Stimulated activated CD4-positive, alpha-beta T cell treated with anti-CD3 and anti-CD28 coated beads, Interleukin-12 subunit alpha, Interleukin-12 subunit beta, amount 100 ng/mL, for 48 hours (primary cell): ENCODE measurements at places on chromosomes 2 and 18.

DNA sequence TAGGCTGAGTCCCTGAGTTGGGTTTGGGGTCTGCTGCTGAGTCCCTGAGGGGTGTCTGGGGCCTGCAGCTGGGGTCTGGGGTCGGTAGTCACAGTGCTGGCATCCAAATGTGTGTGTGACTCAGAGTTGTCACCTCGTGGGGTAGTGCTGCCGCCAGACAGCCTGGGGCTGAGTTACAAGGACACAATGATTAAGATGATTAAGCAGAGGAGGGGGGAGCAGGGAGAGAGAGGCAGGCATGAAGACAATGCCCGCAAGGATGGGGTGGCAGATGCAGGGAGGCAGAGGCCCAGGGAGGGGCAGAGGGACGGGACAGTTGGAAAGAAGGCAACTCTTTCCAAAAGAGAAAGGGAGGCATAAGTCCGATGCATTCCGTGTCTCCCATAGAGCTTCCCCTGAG, 120.2 kb downstream of the CELF4 start:
- no peak for DNase-seq

DNA sequence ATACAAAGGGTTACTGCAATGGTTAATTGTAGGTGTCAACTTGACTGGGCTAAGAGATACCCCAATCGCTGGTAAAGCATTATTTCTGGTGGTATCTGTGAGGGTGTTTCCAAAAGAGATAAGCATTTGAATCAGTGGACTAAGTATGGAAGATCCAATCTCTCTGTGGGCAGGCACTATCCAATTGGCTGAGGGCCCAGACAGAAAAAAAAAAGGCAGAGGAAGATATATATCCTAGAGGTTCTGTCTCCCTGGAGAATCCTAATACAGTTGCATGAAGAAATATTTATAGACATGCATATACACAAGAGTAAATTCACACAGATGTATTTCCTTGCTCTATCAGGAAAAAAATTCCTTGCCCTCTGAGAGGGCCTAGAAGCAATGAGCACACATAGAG, 43.9 kb downstream of the TBC1D8 start:
- no peak for DNase-seq

DNA sequence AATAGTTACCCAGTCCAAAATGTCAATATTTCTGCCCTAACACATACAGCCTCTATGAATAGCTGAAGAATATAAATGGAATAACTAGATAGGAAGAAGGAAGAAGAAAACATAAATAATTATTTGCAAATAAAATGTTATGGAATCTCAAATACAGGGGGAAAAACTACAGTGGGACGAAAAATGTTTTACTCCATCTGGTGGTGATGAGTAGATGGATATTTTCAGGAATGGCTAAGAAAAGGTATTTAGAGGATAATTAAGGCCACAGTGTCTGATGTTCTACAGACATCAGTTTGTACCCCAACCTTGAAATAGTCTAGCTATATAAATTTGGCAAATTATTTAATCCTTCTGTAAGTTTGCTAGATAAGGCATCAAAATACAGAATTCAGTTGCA, 178.1 kb upstream of the FSHR start:
- no peak for DNase-seq

GRCh38 chr2:25920336-25920735, 42.0 kb upstream of the ASXL2 start:
- no peak for DNase-seq

GRCh38 chr2:54904836-54905235, 145.4 kb downstream of the RTN4 start:
- no peak for DNase-seq

DNA sequence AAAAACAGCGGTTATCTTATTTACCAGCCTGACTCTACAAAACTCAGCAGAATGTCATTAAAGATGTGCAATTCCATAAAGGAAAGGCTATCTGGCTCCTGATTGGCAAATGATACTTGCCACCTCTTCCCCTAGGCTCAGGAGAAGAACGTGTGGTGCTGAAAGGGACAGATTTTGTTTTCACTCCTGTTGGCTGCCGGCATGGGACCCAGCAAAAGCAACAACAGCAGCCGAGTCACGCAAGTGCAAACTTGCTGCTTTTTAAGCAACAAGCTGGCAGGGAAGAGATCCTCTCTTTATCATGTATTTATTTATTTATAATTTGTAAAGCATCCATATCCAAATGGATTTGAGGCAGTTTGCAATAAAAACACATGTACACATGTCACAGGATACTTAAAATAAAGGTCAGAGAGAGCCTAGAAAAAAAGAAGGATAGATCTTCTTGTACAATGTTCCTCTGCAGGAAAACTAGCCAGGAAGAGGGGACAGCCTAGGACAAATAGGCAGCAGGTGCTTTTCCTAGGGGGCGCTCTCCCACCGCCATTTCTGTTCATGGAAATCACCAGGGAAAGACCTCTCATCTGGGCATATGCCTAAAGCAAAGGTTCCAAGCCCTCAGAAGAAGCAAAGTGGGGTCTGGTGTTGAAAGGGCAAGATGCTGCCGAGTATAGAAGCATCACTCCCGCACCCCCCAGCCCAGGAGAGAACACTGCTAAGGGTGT, 799.3 kb downstream of the BCL11A start:
- DNase-seq = no peak

GRCh38 chr18:62187543-62188510, 772 bp downstream of the RELCH start:
- DNase-seq = no peak

DNA sequence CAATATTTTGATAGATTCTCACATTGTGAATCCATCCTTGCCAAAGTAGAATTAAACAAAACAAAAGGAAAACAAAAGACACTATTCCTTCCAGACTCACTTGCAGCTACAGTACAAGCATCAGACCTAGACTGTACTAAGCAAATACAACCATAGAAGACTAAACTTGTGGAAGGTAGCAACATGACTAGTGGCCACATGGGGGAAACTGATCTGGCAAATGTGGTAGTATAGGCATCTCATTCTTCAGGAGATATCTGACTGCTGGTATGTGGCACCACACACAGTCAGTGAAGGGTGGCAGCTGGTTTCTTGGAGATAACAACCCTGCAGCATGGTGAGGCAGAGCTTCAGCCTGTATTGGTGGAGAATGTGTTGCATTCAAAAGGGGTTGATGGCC, 81.0 kb upstream of the ACVR2A start:
- DNase-seq = no peak

DNA sequence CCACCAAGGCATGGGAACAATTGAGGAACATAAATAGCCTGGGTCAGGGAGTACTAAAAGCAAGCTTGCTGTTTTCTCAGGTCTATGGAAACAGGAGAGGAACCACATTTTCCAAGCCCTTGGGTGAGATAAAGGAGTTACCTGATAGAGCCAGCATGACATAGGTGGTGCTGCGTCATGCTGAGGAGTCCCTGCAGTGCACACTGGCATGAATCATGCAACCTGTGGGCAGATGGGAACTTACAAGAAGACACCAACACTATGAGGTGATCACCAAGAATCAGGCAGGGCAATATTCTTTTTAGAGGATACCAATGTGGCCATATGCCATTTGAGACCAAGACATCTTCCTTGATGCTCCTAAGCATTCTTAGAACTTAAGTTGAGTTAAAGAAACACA, 531.8 kb downstream of the ZEB2 start:
- no peak for DNase-seq

GRCh38 chr2:122478771-122479170, 723.3 kb downstream of the TSN start:
- no peak for DNase-seq

DNA sequence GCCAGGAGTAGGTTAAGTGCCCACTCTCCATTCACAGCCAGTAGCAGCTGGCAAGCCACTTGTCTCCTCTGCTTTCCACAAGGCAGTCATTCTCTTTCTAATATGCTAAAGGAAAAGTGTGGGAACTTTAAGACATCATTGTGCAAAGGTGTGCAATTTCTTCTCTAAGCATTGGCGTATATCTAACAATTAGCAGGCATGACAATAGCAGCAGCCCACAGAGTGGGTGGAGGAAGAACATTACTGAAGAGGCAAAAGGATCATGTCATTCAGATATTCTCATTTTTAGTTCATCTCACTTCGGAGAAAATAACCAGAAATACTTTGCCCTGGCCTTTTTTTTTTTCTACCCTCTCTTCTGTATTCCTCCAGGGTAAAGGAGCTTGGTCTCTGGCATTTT, 177.6 kb downstream of the DNAH7 start:
- DNase-seq = no peak

GRCh38 chr2:55923091-55923981, at the start of gene EFEMP1:
Gene EFEMP1 (minus strand): TSS chr2:55923782. CDS start chr2:55922440, 1,342 bp downstream.
- no peak for DNase-seq

- no peak for DNase-seq
These were observed 53.5 kb downstream of the DARS1 start for GRCh38 chr2:135931776-135932443.

GRCh38 chr2:175154661-175155082, 13.3 kb downstream of the ATF2 start:
- DNase-seq = no peak

DNA sequence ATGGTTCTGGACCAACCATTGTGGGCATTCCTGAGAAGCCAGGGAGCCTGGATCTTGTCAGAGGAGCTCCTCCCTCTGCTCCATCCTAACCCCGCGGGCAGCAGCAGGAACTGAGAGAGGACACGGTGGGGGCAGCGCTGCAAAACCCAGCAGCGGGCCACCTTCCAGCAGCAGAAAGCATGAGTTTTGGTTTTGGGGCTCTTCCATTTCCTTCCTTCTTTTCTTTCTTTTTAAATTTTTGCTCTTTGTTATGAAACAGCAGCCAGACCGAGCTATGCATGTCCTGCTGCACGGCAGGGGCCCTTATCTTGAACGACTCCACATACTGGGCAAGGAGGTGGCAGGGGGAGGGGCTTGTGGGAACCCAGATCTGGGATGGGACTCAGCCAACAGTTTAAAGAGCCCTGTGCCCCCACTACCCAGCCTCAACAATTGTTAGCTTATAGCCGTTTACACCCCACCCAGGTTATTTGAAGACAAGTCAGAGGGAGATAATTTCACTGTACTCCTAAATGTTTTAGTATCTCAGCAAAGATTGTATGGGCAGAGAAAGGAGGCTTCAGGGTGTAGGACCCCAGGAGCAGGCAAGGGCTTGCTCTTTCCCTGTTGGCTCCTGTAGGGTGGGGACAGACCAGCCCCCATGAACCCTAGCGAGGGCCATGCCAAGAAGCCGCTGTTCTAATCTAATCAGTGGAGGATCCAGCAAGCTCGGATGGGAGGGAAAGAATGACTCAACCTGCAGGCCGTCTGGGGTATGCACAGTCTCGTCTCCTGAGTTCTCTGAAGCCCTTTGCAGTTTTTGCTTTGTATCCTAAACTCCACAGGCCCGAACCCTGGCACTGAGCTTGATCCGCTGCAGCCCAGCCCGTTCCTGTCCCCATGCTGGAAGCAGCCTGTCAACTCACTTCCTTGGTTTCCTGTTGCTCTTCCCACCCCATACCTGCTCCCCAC, 75.3 kb downstream of the LRRFIP1 start:
- DNase-seq = no peak

- DNase-seq = no peak
These were observed 61.6 kb downstream of the SCN9A start for GRCh38 chr2:166314022-166314759.
